ENCODE measurements at places on chromosomes 2 and 18. TPM values are rescaled to one million over a fixed set of nuclear protein-coding genes. Genes with fewer than 3 reads are reported as not detected.

DNA sequence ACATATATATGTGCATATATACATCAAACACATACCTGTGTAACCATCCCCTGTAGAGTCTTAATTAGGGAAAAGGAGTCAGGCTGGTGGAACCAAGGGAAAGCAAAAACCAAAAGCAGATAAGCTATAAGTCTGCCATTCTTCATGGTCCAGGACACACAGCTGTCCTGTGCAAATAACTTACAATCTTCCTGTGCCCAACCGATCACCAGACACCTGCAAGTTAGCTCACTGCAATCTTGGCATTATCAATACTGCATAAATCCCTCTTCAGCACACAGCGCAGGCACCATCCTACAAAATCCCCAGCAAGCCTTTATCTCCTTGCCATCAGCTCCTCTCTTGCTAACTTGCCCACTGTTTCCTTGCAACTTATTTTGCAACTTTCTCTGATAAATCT, 60.8 kb upstream of the DYNAP start:
- no peak for DNase-seq

GRCh38 chr2:85998071-85998991, 107.4 kb downstream of the POLR1A start:
- no peak for DNase-seq

DNA sequence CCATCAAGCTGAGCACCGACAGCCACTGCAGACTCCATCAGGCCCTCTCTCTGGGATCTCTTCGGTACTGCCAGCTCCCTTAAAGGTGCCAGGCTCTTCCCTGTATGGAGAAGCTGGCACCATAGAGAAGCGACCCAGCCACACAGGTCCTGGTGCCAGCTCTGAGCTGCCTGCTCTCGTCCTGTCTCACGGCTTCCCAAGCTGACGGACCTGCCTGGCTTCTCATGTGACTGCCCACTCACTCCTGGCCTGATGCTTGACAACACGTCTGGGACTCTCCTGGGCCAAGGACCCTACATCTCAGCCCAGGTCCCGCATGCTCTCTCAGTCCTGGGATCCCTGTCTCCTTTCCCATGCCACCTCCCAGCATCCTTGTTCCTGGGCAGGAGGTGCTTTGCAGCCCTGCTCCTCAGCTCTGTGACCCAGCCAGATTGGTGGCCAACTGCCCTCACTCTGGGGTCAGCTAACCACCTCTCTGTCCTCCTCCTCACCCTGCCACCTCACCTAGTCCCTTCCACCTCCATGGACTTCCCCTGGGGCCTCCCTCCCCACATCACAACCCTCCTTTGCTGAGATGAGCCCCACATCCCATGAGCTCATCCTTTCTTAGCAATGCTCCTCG, 12.5 kb upstream of the ATOH8 start:
- no peak for DNase-seq

DNA sequence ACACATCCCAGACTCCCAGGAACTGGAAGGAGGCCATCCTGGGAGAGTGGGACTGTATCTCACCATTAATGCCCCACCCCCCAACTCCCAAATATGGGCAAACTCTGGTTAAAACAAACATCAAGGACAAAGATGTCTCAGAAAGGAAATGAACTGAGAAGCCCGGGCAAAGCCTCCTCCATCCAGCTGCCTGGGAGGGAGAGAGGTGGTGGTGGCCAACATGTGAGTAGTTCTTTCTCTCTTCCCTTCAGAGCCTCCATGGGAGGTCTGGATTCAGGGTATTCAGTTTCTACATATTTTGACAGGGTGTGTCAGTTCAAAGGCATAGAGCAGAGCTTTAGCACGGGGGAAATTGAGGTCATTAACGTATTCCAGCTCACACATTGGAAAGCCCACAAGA, 57.5 kb downstream of the CXCR4 start:
- DNase-seq, result no peak

The PSTPIP2 gene
- total RNA-seq, result 0.41 TPM

The SERTAD2 gene
- total RNA-seq, result 3.7 TPM

The AQP12B gene
- not detected for total RNA-seq

The SOX11 gene
- total RNA-seq, result 345 TPM

DNA sequence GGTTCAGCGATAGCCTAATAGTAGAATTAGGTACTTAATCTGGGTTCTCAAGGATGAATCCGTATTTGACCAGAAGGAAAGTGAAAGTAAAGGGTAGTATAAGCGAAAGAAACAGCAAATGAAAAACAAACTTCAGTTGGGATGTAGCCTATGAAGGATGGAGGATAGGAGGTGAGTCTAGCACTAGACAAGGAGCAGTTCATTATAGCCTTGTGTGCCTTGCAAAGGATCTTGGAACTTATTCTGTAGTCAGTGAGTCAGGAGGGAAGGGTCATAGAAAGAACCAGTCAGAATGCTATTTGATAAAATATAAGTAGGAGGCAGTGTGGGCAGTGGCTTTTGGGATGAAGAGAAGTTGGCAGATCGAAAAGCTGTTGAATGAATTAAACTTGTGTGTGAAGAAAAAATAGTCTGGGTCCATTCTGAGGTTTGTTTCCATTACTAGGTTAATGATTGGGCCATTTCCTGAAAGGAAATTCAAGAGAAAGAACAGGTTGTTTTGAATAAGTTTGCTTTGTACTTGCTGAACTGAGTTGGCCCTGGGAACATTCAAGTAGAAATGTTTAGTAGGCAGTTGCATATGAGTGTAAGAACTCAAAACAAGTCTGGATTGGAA, 48.5 kb downstream of the ANKRD12 start:
- DNase-seq, result no peak

The SPC25 gene
- total RNA-seq, result 5.3 TPM
